Smooth muscle cell of the coronary artery (primary cell): ENCODE measurements at places on chromosomes 3 and 15. TPM values are rescaled to one million over a fixed set of nuclear protein-coding genes. Genes with fewer than 3 reads are reported as not detected.

The GP5 gene
- 0.83 TPM in 1 of 2 replicates, not detected in the other for total RNA-seq

The ADAMTS9 gene
- 0.38 and 6.3 TPM in 2 replicates for total RNA-seq

The ZIC4 gene
- 0.08 and 0.70 TPM in 2 replicates for total RNA-seq

The DLL4 gene
- under 0.01 and 1.6 TPM in 2 replicates for total RNA-seq

The MYH15 gene
- total RNA-seq = 0.15 and 1.1 TPM in 2 replicates

The TRIM42 gene
- total RNA-seq = not detected in 2 replicates

The TRH gene
- not detected in 2 replicates for total RNA-seq
